ENCODE measurements at places on chromosomes 6 and 20. TPM values are rescaled to one million over a fixed set of nuclear protein-coding genes. Genes with fewer than 3 reads are reported as not detected.

The DNAH8 gene
- total RNA-seq = not detected

The TUBB2B gene
- total RNA-seq = not detected

The DLGAP4 gene
- 34.7 TPM for total RNA-seq

The ISM1 gene
- 1.3 TPM for total RNA-seq

The PACSIN1 gene
- 1.8 TPM for total RNA-seq

The TOX2 gene
- 0.55 TPM for total RNA-seq

The VSTM2L gene
- total RNA-seq = not detected

The SNAP25 gene
- not detected for total RNA-seq

The DAAM2 gene
- total RNA-seq = not detected

The SSTR4 gene
- not detected for total RNA-seq

The UCKL1 gene
- 40.1 TPM for total RNA-seq

The HEY2 gene
- total RNA-seq = not detected

The SMLR1 gene
- total RNA-seq = not detected

The FAXC gene
- not detected for total RNA-seq

The SEMG1 gene
- total RNA-seq = not detected

The SLC26A8 gene
- not detected for total RNA-seq

The SMIM29 gene
- 23.8 TPM for total RNA-seq

The SLC22A1 gene
- 0.60 TPM for total RNA-seq

The CST4 gene
- total RNA-seq = not detected

The OR2H2 gene
- total RNA-seq = not detected

The MMP24 gene
- not detected for total RNA-seq

The SASH1 gene
- total RNA-seq = 1.3 TPM

The GINS1 gene
- 17.4 TPM for total RNA-seq

The ARFGAP1 gene
- total RNA-seq = 85.3 TPM

The C6orf89 gene
- 43.9 TPM for total RNA-seq

The NAA20 gene
- total RNA-seq = 39.2 TPM

The ADGRF1 gene
- not detected for total RNA-seq

The LPA gene
- not detected for total RNA-seq

The LCA5 gene
- 0.05 TPM for total RNA-seq

The CDSN gene
- not detected for total RNA-seq

The HLA-DOA gene
- 1.2 TPM for total RNA-seq

The LRRN4 gene
- total RNA-seq = not detected

The BCAS4 gene
- total RNA-seq = 8.4 TPM

The TPD52L1 gene
- total RNA-seq = not detected

The TREM1 gene
- 0.26 TPM for total RNA-seq

The TRIM38 gene
- total RNA-seq = 24.8 TPM

The FRK gene
- total RNA-seq = not detected

The SMPDL3A gene
- total RNA-seq = 0.17 TPM

The EFCAB8 gene
- 0.39 TPM for total RNA-seq

All from activated naive CD4-positive, alpha-beta T cell treated with anti-CD3 and anti-CD28 coated beads, Interleukin-2, amount 10 ng/mL, durations not matched to agents 5 hours and 36 hours (primary cell).